ENCODE measurements at places on chromosomes 7 and 10.

DNA sequence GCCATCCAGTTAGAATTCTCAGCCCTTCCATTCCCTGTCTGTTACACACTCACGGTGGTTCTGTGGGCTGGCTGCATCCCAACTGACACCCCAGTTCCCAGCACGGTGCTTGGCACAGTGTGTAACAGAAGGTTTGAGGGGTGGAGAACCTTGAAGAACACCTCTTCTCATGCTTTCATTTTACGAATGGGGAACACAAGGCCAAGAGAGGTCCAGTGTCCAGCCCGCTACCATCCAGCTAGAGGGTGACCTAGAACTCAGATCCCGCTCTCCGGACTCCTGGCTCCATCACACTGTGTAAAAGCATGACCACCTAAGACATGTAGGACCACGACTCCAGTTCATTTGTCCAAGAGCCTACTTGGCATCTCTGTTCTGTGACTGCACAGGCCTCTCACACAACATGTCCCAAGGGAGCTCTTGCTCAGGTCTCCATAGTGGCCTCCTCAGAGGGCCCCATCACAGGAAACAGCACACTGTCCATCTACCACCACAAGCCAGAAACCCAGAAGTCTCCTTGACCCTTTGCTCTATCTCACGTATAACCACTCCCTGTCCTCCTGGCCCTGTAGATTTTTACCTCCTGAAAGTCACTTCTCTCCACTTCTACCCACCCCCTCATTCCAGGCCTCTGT lies 2.8 kb upstream of the CDH23 start:
- no peak for DNase-seq

- no peak for DNase-seq
Measured at GRCh38 chr7:66950311-66950710, 29.3 kb downstream of the TMEM248 start.

DNA sequence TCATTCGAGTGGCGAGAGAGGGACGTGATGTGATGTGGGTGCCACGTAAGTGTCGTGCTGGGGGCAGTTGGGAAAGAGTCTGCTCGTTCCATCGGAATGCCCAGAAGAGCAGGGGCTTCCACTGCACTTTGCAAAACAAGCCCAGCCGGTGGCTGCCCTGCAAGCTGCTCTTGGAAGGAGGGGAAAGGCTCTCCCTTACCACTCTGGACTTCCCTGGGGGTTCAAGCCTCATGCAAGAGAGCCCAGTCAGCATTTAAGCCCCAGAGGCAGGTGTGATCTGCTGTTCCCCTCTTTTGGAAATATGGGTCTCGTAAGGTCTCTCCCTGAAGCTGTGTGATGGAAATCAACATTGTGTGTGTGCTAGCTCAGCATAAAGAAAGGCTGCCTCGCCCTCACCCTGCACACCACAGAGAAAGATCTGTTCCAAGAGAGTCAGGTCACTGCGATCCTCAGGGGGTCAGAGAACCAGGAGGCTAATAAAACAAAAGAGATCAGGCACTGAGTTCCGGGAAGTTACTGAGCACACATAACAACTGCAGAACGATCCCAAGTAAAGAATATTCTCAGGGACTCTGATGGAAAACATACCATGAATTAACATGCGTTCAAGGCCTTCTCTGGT lies 212.5 kb downstream of the ADAM12 start:
- DNase-seq: no peak

GRCh38 chr7:100840470-100841100 lies 11.9 kb upstream of the SLC12A9 start:
- DNase-seq: no peak

DNA sequence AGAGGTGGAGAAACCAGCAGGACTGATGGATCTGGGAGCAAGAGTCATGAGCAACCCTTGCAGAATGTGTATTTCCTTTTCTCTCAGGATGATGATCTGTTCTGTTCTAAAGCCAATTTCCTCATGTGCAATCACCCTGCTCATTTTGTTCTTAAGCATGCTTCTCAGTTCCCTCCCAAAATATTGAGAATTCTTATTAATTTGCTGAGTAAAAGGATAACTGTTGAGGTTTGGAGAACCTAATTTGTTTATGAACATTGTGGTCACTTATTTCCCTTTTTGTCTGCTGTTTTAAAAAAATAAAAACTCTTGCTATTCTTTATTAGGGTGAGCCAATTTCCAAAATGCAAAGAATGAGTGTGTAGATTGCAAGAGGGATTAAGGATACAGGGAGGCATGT lies 106.8 kb downstream of the APBB1IP start:
- DNase-seq: no peak

- DNase-seq: no peak
Measured at GRCh38 chr10:133403359-133403758, 9.4 kb downstream of the MTG1 start.

GRCh38 chr7:21617916-21618390 lies 75.1 kb downstream of the DNAH11 start:
- DNase-seq: peak; percentile 69

DNA sequence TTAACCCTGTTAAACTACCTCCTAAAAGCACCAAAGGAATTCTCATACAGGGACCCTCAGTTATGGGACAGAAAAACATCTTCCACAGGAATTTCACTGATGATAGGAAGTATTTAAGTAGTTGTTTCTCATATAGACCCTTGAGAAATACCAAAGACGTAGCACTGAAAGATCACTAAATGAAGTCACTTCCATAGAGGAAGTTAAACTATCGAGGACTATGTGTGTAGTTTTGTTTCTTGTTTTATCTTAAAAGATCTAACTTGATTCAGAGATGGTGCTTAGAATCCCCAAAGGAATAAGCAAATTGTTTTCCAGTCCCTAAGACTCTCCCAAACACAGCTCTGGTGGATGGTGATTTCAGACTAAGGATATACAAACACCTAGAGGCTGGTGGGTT lies 94.8 kb upstream of the AFAP1L2 start:
- DNase-seq: no peak

DNA sequence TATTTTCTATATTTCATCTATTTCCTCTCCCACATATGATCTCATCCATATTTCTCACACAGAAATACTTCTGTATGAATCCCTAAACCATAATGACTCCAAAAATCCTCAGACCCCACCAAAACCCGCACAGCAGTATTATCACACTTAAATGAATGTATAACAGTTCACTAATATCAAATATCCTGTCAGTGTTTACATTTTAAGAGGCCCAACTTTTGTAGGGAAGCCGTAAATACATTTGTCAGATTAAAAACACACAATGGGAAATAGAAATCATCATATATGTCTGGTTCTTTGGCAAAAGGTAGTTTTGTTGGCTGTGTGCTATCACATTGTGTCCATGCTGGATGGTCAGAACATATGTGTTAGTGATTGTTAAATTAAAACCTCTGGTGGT lies 4.2 kb downstream of the AUTS2 start:
- DNase-seq: no peak

DNA sequence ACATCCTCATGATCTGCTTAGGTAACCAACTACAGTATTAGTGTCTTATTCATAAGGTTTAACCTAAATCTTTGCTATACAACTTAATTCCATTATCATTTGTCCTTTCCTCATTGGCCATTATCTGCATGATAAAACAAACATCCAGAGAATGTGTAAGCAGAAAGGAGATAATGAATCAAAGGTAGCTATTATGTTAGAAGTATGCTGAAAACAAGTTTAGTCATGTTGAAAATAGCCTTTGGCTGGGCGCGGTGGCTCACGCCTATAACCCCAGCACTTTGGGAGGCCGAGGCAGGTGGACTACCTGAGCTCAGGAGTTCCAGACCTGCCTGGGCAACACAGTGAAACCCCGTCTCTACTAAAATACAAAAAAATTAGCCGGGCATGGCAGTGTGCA lies 78.2 kb downstream of the NT5C2 start:
- DNase-seq: no peak

GRCh38 chr10:99551158-99551557 lies 18.4 kb downstream of the NKX2-3 start:
- no peak for DNase-seq

- peak; percentile 13 for DNase-seq
Measured at GRCh38 chr10:93030409-93030808, 30.2 kb upstream of the CYP26C1 start.

DNA sequence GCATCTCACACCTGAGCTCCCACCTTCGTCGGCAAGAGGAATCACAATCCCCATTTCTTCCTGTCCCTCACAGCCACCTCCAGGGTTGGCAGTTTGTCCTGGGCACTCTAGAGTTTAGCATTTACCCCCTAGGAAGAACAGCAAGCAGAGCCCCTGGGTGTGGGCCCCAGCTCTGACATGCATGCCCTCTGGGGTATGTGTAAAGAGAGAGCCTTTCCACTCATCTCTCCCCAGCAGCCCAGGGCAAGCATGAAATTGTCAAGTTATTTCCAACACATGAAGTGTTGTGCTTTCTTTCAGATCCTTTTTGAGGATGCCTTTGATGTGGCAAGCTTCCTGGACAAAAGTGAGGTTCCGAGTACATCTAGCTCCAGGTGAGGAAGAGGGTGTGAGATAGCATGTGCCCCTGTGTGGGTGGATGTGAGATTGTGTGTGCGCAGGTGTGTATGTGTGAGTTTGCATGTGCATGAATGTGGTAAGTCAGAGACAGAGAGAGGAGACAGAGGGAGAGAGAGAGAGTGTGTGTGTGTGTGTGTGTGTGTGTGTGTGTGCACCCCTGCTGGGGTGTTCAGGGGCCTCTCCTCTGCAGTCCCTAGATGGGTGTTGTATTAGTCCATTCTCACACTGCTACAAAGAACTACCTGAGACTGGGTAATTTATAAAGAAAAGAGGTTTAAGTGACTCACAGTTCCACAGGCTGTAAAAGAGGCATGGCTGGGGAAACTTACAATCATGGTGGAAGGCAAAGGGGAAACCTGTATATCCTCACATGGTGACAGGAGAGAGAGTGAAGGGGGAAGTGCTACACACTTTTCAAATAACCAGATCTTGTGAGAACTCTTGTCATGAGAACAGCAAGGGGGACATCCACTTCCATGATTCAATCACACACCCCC lies 18.1 kb downstream of the STRA8 start:
- DNase-seq: no peak

- no peak for DNase-seq
Measured at GRCh38 chr10:46523119-46523961, 33.1 kb downstream of the GPRIN2 start.

DNA sequence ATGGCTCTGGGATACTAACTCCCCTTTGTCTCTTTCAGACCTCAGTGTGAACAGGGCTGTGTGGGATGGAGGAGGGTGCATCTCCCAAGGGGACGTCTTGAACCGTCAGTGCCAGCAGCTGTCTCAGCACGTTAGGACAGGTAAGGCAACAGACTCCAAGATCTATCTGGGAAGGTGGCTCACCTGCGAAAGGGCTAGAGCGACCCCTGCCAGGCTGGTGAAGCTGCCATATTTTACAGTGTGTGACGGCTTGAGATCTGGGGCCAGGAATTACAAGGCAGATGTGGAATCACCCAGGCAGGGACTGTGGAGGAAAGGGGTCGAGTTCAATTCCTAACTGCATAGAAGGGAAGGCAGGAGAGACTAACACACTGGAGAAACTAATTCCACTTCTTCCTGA lies 11.2 kb downstream of the MUC17 start:
- no peak for DNase-seq

- no peak for DNase-seq
Measured at GRCh38 chr7:86833360-86833759, 189.7 kb downstream of the GRM3 start.

DNA sequence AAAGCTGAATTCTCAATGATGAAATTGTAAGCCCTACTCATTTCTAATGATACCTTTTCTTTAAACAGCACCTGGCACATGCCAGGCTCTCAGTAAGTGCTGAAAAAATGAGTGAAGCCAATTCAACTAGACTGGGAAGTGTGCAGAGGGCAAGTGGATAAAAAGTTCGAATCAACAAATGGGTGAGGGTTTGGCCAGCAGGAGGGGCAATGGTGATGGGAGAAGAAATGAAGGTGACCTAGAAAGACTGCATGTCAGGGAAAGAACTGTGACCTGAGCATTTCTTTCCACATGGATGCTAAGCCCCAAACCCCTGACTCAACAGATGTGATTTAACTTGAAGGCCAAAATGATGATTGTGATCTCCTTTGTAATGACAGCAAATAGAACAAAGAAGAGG lies 54.6 kb downstream of the DKK1 start:
- no peak for DNase-seq

- DNase-seq: no peak
Measured at GRCh38 chr7:1413936-1414639, 45.2 kb downstream of the MICALL2 start.

- DNase-seq: no peak
Measured at GRCh38 chr10:90777621-90778020, 80.2 kb downstream of the HTR7 start.

DNA sequence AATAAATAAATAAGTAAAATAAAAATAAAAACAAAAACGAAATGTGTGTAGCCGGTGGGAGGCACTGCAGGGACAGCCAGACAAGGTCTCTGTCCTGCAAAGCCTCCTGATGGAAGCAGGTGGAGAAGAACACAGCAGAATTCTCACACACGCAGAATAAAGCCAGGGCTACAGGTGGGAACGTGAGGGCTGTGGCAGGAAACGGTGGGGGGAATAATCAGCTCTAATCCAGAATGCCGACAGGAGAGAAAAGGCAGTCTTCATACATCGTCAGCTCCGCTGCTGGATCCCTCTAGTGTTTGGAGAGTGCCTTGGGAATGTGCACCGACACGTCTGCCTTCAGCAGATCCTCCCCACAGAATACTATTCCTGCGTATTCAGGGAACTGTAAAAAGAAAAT lies 6.8 kb upstream of the SNX8 start:
- no peak for DNase-seq

- DNase-seq: peak; percentile 26
Measured at GRCh38 chr10:58385784-58386112, 538 bp downstream of the TFAM start.
